Activated CD4-positive, alpha-beta T cell treated with anti-CD3 and anti-CD28 coated beads, Interleukin-2, amount 50 U/mL, for 48 hours (primary cell): ENCODE measurements at places on chromosomes 4 and X.
A peak's percentile ranks its signal among the peaks of the same experiment; 100 is the strongest.

GRCh38 chrX:38224160-38224559 is 3.5 kb upstream of the SRPX start:
- no peak for DNase-seq

- DNase-seq, result no peak
Measured at GRCh38 chrX:19130628-19131027, 8.4 kb upstream of the ADGRG2 start.

- no peak for DNase-seq
Measured at GRCh38 chrX:103879339-103879738, 47.3 kb upstream of the RAB9B start.

GRCh38 chrX:17923546-17923945 is 62.4 kb upstream of the RAI2 start:
- DNase-seq, result no peak

GRCh38 chrX:142861557-142861956 is 164.2 kb upstream of the SPANXN4 start:
- no peak for DNase-seq

GRCh38 chr4:138835832-138836533 is 179.6 kb upstream of the NOCT start:
- DNase-seq, result no peak

GRCh38 chrX:29545878-29546277 is 669.5 kb upstream of the MAGEB2 start:
- no peak for DNase-seq

DNA sequence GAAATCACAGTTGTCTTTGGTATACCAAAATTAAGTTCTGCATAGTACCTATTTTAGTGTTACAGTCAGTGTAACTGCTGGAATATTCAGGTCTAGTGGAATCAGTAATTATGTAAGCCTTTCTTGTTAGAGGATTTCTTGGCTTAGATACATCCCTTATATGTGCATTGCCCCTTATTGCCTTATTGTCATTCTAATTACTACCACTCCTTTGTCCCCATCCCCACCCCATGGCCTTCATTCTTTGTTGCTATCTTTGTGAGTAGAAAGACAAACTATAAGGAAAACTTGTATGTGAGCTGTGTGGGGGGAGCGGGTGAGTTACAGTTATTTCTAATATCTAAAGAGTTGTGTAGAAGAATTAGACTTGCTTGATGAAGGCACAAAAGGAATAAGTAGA is 36.9 kb upstream of the RPA4 start:
- DNase-seq, result no peak

GRCh38 chr4:155807021-155807420 is 48.2 kb downstream of the GUCY1B1 start:
- no peak for DNase-seq

GRCh38 chr4:30833206-30833605 is 113.0 kb downstream of the PCDH7 start:
- no peak for DNase-seq

DNA sequence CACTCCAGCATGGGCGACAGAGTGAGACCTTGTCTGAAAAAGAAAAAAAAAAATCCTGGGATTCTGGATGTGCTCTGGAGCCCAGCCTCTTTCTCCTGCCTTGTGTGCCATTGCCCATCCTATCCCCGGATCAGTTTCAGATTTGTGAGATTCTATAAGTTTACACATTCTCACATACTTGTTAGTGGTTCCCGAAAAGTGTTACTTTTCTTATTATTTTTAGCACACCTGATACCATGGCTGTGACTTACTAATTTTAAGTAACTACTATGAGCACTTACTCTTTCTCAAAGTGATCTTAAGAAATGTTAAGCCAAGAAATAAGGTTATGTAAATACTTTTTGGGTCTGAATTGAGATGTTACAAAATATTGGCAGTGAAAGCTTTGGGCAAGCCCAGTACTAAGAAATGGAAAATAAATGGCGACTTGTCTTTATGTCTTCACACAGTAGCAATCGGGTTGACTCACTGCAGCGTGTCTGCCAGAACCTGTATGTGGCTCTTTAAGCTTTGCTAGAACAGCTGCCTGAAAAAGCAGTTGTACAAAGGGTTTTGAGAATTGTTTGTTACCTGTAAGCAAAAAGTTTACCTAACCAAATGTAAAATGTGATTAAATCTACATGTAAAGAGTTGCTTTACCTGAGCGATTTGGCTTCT is 118.7 kb downstream of the KLHL8 start:
- DNase-seq, result no peak

DNA sequence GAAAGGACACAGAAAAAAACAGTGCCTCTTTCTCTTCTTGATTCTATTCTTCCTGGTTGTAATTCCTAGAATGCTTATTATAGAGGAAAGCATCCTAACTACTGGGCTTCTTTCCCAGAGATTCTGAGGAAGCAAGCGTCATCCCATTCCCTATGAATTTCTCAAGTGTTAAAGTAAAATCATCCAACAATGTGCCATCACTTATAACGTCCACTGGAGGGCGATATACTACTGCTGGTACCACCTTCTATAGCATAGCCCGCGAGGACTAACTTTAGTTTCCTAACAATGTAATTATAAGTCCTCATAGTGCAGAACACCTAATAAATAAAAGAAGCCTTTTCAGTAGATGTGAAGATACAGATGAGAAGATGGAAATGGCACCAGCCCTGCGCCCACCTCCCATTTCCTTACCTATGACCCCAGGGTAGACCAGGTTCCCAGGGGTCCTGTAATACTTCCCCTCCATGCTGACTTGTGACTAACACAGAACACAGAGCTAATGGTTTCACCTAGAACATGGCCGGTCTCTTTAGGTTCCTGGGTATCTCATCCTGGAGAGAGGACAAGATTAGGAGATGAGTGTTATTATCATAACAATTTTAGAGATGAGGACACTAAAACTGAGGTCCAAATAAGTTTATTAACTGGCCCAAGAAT is 4.2 kb downstream of the CENPVL3 start:
- DNase-seq, result no peak

DNA sequence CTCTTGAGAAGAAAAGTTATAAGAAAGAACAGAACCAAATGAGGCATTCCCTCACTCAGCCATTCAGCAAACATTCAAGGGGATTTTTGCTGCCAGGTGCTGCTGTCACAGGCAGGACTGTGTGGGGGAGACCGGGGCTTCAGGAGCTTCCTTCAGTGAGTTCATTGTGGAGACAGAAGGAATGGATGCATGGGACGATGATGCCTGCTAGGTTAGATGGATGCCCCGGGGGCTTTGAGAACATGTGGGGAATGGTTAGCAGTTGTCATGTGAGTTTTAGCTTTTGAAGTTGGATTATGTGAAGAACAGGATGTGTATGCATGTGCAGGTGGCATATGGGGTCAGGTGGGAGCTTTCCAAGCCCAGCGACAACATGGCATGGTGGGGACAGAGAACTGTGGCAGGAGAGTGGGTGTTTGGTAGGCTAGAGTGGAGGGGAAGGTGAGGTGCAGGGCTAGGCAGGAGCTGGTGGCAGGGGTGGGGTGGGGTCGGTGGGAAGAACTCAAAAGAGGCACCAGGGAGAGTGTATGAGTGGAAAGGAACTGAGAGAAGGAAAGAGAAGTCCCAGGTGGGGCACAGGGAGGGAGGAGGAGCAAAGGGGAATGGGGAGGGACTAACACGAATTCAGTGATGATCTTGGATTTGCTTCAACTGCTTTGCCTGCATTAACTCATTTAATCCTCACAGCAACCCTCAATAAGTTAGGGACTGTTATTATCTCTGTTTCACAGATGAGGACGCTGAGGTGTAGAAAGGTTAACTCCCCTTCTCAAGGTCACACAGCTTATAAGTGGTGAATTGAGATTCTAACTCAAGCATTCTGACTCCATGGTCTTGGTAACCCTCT is 8.4 kb downstream of the DCUN1D4 start:
- DNase-seq, result no peak

DNA sequence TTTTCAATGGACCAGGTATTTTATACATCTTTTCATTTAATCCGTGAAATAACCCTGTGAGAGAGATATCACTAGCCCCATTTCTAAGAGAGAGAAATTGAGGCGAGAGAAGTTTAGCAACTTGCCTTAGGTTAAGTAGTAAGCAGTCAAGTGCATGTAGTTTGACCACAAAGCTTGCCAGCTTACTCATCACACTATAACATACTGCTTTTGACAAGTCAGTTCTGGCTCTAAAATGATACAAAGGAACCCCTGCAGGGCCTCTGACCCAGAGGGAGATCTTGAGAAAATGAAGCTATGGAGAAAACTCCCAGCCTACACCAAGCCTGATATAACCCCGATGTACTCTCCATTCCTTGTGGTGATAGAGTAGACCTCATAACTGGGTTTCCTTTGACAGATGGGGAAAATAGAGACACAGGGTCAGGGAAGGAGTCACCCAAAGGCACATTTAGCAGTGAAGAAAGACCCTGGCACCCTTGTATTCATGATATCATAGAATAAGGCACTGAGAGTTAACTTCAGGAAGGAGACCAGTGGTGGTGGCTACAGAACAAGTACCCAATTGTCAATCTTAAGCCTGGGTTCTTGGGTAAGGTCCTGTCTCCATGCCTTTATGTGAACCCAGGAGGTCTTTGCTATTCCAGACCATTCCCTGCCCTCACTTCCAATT is 60.2 kb upstream of the MSN start:
- DNase-seq, result peak; percentile 22

DNA sequence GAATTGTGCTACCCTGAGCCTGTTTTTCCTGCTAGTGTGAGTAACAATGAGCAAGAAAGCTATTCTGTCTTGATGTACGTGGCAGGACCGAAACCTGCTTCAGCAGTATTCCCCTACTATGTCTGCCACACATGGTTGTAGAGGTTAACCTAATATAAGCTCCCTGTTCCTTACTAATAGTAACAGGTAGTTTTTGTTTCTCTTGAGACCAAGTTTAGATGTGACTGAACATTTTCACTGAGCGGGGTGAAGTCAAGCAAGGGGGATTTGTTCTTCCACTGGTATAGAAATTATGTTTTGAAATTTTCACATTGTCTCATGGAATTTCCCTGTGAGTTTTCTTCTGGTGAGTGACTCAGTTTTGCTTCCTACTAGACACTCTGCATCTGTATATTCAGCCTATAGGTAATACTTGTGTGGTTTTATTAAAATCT is 37.3 kb downstream of the RRAGB start:
- peak; percentile 12 for DNase-seq

- DNase-seq, result no peak
Measured at GRCh38 chr4:20426028-20426427, 174.3 kb downstream of the SLIT2 start.

DNA sequence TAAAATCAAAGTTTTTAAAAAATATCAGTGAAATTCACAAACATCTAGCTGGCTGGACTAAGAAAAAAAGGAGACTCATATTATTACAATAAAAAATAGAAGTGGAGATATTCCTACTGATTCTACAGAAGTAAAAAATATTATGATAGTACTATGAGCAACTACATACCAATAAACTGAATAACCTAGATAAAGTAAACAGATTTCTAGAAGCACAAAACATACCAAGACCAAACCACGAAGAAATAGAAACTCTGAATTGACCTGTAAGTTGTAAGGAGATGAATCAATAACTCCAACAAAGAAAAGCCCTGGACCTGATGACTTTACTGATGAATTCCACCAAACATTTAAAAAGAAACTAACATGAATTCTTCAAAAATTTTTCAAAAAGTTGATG is 867.3 kb downstream of the PCDH18 start:
- DNase-seq, result no peak

DNA sequence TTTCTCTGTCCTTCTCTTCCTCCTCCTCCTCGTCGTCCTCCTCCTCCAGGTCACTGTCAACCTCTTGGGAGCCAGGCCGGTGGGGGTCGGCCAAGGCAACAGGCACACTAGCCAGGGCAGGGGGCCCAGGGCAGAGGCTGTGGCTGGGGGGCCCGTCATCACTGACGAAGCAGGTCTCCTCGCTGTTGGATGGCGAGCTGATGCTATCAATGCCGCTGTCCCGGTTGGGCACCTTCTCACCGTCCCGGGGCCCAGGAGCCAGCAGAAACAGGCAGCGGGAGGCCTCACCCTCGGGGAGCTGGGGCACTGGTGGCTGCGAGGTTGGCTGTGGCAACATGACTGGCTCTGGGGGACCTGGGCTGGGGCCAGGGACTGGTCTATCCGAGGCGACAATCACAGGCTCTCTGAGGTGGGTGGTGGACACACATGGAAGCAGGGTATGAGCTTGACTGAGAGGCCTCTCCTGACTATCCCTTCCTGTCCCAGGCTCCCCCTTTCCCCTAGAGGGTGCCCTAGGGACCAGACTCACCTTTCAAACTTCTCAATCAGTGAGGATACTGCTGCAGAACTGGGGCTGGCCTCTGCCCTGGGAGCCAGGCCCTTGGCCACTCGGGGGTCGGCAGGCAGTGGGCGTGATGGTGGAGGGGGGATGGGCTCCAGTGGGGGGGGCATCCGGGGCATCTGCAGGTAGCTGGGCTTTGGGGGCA is 25.8 kb downstream of the FGD1 start:
- DNase-seq, result no peak

- DNase-seq, result no peak
Measured at GRCh38 chrX:21319323-21319722, 54.9 kb upstream of the CNKSR2 start.

DNA sequence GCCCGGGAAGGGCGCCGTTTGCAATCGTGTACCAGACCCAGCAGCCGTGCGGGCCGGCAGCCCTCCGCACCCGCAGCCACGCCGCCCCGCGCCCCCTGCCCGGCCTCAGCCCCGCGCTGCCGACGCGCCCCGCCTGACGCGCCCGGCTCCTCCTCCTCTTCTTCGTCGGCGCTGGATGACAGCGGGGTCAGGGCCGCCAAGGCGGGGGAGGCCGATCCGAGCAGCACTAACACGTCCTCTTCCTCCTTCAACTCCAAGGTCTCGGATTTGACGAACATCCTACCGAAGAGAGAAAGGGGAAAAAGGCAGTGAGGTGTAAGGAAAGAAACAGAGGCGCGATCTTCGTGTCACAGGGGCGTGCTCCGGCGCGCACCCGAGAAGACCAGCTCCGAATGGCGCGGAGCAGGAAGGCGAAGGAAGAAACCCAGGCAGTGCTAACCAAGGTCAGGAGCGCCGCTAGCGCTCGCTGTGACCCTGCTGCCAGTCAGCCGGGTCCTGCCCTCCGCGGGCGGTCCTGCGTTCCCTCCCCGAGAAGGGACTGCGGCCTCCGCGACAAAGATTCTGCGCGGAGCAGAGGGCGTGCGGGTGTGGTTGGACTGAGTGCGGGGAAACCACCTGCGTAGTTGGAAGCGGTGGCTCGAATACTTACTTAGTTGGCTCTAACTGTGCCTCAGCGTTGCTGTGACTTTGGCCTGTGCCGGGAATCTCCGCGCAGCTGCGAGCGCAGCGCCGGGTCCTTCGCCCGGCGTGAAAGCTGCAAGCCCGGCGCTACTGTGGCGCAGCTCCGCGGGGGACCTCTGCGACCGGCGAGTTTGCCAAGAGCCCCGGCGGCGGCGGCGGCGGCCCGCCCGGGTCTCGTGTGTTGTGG is 548 bp downstream of the NEUROG2 start:
- DNase-seq, result peak; percentile 56
